ENCODE measurements at places on chromosomes 7 and 10.
A peak's percentile ranks its signal among the peaks of the same experiment; 100 is the strongest.

GRCh38 chr7:124031919-124032318, 948 bp downstream of the TMEM229A start:
- no peak for DNase-seq

GRCh38 chr7:39310699-39311098, 255.5 kb upstream of the YAE1 start:
- DNase-seq, result no peak

DNA sequence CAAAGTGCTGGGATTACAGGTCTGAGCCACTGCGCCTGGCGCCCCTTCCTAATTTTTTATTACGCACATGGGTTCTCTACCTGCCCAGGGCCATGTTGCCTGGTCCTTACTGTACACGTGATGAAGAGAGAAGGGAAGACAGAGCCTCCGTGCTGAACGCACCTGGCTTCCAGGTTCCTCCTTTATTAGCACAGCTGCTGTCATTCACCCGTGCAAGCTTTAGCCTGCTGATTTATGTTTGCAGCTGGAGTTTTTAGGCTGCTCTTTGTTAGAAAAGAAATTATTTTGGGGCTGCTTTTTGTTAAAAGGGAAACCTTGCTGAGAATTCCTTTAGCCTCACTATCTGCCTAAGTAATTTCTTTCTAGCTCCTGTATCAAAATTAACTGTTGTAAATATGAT, 417.0 kb downstream of the CALN1 start:
- DNase-seq, result no peak

DNA sequence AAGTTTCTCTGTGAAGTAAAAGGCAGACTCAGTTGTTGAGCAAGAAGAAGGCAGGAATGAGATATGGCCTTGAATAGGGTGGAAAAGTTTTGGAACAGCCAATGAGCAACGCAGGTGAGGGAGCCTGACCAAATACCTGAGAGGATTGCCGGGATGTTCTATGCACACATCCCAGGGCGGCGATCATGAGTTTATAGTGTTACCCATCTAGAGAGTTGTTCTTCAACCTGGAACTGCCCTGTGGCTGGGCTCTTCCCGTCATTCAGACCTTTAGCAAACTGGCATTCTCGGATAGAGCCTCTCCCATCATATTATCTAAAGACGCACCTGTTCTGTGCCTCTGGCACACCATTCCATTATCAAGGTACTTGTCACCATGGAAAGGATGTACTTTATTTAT, 103.0 kb upstream of the KIF5B start:
- no peak for DNase-seq

GRCh38 chr10:43890124-43890523, 241.4 kb upstream of the ZNF32 start:
- DNase-seq, result no peak

DNA sequence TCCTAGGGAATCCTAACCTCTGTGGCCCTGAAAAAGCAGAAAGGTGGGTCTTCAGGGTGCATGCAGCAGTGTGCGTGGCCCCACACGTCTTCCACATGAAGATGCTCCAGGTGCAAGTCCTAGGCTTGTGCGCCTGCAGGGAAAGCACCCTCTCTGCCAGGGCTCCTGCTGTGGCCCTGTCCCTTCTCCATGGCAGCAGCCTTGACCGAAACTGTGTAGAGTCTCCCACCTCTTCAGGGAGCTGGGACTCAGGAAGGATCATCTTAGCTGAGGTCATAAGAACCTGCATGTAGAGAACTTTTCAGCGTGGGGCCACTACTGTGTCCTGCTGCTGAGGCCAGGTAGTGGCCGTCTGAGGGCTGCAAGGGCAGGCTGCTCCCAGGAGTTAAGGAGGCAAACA, 6.3 kb upstream of the CSGALNACT2 start:
- no peak for DNase-seq

DNA sequence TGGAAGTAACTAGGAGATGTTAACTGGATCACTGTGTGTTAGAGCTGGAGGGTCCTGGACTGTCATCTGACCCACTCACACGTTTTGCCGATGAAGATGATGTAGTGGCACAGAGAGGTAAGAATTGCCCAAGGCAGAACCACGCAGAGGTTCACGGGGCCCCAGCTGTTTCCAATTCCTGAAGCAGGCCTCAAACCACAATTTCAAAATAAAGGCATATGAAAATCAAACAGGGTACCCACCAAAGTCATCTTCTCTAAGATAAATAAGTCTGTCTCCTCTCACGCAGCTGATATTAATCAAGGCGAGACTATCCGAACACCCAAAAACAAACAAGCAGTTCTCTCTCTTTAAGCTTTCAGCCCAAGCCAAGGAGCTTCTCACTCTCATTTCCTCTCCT, 113.3 kb upstream of the JCAD start:
- no peak for DNase-seq

DNA sequence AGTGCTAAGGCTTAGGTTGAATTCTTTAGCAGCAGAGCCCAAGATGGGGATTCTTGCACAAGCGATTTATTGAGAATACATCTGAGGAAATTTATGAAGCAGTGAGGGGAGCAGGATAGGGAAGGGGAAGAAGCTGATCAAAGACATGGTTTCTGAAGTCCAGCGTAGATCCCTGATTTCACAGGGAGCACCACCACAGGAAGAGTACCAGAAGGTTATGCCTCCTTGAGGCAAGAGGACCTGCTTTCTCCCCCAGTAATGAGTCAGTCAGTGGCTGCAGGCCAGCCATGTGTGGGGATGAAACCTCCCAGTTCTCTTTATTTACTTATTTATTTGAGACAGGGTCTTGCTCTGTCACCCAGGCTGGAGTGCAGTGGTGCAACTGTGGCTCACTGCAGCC, 35.0 kb upstream of the CBLL1 start:
- DNase-seq, result no peak

GRCh38 chr7:30475580-30475979, 3.0 kb downstream of the NOD1 start:
- no peak for DNase-seq

GRCh38 chr10:48924988-48925387, 14.7 kb downstream of the LRRC18 start:
- DNase-seq, result no peak

- no peak for DNase-seq
Observed at GRCh38 chr10:102433619-102434046, 1.3 kb upstream of the CUEDC2 start.

DNA sequence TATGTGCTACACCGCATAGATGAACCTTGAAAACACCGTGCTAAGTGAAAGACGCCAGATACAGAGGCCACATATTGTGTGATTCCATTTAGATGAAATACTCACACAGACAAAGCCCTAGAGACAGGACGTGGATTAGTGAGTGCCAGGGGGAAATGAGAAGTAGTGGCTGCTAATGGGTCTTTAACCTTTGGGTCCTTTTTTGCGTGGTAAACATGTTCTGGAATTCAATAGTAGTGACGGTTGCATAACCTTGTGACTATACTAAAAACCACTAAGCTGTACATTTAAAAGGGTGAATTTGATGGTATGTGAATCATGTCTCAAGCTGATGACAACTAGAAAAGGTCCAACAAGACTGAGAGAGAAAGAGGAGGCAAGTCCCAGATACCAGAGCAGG, 15.6 kb downstream of the SMKR1 start:
- no peak for DNase-seq

DNA sequence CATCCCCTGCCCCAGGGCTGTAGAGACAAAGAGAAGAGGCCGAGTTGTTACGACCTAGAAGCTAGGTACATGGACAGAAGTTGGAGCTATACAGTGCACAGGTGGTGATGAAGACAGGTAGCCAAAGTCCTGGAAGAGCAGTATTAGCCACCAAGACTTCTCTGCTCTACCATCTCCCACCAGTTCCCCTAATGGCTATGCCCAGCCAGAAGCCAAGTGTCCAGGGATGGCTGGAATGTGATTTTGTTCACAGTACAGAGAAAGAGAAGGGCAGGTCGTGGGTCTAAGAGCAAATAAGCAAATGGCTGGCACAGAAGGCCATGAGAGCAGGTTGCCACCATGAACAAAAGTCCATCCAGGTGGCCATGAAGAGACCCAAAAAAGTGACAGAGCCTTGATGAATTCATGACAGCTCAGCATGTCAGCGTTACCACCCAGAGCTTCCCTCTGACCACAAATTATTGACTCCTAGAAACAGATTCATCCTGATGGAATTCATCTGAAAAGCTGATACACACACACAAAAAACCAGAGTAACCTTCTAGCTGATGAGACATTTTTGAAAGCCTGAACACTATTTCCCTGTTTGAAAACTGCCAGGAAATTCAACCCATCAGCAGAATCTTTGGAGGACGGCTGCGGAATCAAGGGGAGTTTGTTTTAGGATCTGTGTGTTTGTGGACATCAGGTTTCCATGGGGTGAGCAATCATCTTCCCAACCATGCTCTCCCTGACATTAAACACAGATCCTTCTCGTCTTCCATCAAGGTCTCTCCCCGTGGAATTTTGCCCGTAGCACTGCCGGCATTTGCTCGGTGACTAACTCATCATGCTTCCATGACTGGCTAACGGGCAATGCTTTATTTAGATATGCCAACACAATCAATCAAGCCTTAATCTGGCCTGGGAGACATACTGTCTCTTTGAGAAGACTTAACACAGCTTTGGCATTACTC, 906.7 kb upstream of the AUTS2 start:
- DNase-seq, result peak; percentile 41
